ENCODE measurements at places on chromosomes 3 and 15. TPM values are rescaled to one million over a fixed set of nuclear protein-coding genes. Genes with fewer than 3 reads are reported as not detected.
A peak's percentile ranks its signal among the peaks of the same experiment; 100 is the strongest.

The VILL gene
- total RNA-seq = 1.2 TPM

The SEC61A1 gene
- total RNA-seq = 230 TPM

GRCh38 chr15:32872621-32873283, 154.9 kb downstream of the GREM1 start:
- peak; percentile 48 for DNase-seq

The GABRR3 gene
- not detected for total RNA-seq

- DNase-seq = no peak
Observed at GRCh38 chr3:67640023-67640660, 14.3 kb downstream of the SUCLG2 start.

GRCh38 chr3:104438706-104439105, 928.0 kb upstream of the ALCAM start:
- no peak for DNase-seq

The RAD51 gene
- 0.32 TPM for total RNA-seq

DNA sequence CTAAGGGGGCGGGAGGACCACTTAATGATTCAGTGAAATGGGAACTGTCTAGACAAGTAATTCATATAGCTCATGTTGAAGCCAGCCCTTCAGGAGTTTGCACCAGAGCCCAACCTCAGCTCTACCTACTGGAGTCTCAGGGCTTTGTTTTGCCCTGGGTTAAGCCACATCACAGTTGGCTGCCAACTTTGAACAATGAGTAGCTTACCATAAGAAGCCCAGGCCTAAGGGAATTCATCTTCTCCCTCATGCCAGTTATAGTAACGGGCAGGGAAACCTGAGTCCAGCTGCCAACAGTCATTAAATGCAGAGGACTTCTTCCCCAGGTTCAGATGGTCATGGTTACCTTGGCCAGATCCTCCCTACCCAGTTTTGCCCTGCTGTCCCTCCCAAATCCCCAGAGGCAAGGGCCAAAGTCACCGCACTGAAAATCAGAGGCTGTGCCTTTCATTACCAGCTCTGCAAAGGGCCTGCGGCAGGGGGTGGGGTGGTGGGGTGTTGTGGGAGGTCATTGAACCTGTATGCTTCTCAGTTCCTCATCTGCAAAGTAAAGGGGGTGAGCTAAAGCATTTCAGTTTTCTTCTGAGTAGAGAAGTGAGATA, 302.2 kb upstream of the NR2E3 start:
- no peak for DNase-seq

GRCh38 chr3:52533623-52534280, at the start of gene NT5DC2:
Gene NT5DC2, minus strand, starts transcription at chr3:52533857. Its CDS starts 120 bp downstream, at chr3:52533737.
- peak; percentile 39 for DNase-seq

GRCh38 chr3:168096210-168096652, 507 bp upstream of the GOLIM4 start:
- DNase-seq = peak; percentile 61

GRCh38 chr3:119570229-119570628, 9.1 kb upstream of the ADPRH start:
- DNase-seq = no peak

The GNAT1 gene
- not detected for total RNA-seq

DNA sequence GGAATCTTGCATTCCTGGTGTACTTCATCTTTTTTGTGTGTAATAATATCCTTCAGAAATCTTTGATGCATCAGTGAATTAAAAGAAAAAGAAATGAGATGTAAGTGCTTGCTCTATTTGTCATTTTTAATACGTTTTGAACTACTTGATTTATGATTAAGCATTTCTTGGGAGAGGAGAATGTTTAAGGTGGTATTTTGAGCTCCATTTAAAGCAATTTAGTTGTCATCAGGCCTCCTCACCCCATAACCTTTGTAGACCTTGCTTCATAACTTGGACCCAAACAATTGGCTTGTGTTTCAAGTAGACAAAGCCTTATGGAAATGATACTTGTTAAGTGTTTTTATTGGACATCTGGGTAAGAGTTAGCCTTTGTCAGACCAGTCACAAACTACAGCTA, 87.1 kb upstream of the VEPH1 start:
- no peak for DNase-seq

The GOLGA6D gene
- total RNA-seq = not detected

The ACP3 gene
- 4.5 TPM for total RNA-seq

The MASP1 gene
- 0.06 TPM for total RNA-seq

DNA sequence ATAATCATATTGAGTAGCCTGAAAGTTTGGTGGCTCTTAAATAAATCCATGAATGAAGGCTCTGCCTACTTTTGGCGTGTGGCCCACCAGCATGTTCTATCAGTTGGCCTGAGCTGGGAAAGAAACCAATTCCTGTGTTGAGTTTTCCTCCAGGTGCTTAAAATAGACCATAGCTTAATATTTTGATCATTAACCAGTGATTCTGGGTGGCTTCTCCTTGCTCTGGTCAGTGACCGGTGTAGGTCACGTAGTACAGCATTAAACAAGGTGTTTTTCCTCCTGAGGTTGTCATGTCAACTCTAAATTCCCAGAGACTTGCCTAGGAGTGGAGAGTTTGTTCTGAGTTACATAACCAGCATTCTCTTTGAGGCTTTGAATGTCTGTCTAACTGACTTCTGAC, 1.3 kb downstream of the HHLA2 start:
- DNase-seq = peak; percentile 85

DNA sequence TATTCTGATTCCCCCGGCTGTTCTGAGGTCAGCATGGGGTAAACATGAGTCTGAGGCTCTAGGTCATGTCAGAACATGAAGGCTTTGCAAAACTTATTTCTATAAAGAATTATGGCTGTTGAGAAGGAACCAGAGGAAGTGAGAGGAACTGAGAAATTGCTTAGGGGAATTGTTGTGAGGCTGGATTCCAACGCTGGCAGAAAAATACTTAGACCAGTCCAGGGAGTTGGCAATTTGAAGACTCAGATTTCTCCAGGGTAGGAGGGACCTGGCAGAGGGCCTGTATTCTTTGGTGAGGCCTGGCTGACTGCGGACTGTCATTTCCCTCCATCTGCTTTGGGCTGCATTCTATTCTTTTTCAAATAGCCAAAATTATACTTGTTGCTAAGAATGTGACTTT, 155.5 kb downstream of the PLD1 start:
- no peak for DNase-seq

DNA sequence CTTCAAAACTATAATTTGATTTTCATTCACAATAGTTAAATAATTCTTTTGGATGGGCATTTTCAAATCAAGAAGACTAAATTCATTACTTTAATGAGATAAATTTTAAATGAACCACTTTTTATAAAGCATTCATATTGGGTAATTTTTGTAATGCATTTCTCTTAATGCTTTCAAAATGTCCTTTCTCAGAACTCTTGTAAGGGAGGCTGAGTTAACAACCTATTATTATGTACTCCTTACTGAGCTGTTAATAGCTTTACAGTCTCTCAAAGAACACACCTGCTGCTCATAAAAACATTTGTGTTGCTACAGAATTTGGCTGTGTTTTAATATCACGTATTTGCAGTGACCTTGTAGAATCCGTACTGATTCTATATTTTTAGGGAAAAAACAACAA, 334.0 kb upstream of the ARL6 start:
- no peak for DNase-seq

- no peak for DNase-seq
Observed at GRCh38 chr3:69948246-69948862, 51.2 kb upstream of the SAMMSON start.

DNA sequence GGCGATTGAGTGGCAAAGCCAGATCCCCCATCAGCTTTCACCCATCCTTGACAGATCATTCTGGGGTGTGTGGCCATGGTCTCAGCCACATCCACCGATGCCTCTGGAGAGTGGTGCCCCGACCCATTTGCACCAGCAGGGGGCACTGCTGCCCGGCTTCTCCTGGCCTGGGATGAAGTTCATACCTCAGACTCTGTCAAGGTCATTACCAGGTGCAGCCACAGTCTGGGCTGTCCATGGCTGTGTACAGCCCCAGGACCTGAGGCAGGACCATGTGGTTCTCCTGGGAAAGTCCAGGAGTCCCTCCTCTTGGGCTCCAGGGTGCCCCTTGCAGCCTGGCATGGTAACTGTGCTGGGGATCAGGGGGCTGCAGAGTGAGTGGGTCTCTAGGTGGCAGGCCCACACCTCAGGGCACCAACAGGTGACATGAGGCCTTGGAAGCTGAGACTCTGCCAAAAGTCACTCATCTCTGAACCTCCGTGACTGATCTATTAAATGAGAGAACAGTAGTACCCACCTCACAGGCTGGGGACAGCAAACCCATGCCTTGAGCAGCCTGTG, 67.2 kb downstream of the CACNA2D2 start:
- peak; percentile 94 for DNase-seq

DNA sequence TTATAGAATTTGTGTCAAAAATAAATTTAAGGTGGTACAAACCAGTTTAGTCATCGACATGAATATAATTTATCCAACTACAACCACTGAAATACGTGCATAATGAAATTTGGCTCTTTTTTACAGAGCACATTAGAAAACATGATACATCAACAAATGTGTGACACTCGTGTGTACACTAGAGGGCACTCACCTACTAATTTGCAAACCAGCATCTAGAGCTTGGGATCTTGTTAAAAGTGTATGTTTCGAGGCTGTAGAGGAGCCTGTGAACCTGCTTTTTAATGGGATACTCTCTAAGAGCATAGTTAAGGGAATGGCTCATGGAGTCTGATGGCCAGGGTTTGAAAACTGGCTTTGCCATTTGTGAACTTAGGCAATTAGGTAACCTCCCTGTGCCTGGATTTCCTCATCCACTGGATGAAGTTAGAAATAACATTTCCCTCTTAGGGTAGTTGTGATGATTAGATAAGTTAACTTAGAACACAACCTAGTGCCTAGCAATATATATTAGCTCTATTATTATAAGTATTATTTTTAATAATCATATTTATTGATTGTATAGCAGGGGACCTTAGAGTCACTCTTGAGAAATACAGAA, 8.8 kb upstream of the CPOX start:
- no peak for DNase-seq

DNA sequence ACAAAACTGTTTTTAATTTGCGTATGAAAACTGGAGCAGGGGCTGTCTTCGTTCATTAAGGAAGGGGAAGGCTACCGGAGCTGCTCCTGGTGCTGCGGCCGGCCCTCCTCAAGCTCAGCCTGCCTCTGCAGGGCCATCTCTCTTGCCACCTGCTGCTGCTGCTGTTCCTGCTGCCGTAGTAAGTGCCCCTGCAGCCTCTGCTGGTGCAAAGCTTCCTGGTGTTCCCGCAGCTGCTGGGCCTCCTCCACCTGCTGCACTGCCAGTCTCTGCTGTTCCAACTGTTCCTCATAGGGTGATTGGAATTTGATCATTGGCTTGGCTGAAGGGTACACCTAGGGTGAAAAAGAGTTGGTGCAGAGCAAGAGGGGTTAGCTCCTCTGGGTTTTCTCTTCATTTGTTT, 66.0 kb downstream of the GOLIM4 start:
- no peak for DNase-seq

The DUOXA1 gene
- not detected for total RNA-seq

DNA sequence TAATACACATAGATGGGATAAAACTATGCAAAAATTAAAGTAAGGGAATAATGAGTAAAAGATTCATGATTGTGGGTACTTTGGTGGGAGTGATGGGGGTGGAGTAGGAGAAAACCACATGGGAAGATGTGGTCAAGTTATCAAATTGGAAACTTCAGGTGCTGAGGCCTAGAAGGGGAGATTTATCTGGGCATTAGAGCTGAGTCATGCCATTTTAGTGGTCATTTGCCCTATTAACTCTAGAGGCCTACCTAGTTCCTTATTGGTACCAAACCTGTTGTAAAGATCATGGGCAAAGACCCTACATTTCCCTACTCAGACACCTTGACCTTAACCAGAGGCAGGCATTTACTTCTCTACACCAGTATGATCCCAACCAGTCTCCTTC, 125.9 kb upstream of the BCL6 start:
- DNase-seq = no peak

The SORD gene
- total RNA-seq = 7.3 TPM

The CHRM5 gene
- not detected for total RNA-seq

DNA sequence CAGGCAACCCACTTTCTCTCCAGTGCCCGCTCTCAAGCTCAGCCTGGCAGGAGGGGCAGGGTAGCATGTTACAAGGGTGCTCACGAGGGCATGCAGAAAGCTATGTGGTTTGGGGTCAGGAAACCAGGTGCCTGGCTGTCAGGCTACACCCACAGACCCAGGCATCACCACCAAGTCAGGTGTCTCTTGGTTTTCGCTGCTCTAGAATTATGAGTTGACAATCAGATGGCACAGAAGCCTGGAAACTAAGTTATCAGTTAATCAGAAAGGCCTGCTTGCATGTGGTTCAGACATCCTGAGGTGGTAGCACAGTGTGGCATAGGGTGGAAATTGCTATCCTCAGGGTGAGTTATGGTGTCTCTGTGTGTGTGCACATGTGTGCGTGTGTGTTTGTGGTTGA, 16.2 kb upstream of the CCR9 start:
- no peak for DNase-seq

The NR1I2 gene
- 0.16 TPM for total RNA-seq

DNA sequence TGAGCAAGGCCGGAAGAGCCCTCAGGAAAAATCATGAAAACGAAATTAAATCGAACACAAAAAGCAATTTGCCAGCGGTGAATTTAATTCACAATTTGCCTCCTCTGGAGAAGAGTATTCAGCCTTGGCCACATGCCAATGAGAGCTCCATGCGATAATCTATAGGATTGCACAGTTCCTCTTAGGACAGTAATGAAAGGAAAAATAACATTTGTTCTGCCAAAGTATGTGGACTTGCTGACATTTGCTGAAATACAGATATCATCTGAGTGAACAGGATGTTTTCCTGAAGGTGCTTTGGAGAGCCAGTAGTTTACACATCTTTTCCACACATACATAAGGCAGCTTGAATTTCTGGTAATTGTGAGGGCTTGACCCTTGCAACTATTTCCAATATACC, 188.6 kb upstream of the PDZRN3 start:
- no peak for DNase-seq

Measured in pancreas (tissue), 10 donors.